ENCODE measurements at places on chromosomes 16 and 17.

- no peak for DNase-seq
These were observed 80.6 kb downstream of the OR1D5 start for GRCh38 chr17:2982854-2983253.

DNA sequence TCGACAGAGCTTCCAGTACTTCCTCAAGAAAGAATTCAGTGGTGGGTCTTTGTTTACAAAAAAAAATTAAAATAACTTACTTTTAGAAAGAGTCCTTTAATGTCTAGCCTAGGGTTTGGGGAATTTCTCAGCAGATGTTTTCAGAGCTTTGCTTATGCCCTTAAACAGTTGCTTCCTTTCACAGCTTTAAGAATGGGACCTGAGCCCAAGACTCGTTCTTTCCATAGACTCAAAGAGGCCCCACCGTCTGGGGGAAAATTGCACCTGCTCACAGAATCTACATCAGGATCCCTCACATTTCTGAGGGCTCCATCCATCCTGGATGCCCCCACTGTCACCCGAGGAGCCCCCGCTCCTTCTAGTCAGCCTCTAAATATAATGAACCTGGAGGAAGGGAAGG lies 60.0 kb downstream of the RGS9 start:
- no peak for DNase-seq

DNA sequence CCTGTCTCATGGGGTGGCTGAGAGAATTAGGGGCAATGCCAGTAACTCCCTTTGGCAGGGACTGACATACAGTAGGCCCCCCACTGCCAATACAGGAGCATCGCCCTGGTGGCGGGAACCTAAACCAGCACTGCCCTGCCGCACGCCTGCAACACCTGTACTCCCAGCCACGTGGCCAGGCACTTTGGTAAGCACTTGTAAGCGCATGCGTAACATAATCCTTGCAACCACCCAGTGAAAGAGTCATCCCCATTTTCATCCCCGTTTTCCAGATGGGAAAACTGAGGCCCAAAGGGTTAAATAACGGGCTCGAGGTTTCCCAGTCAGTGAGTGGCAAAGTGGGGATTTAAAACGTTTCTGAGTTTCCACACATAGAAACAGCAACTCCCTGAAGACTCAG lies 17.5 kb downstream of the SCN4A start:
- no peak for DNase-seq

DNA sequence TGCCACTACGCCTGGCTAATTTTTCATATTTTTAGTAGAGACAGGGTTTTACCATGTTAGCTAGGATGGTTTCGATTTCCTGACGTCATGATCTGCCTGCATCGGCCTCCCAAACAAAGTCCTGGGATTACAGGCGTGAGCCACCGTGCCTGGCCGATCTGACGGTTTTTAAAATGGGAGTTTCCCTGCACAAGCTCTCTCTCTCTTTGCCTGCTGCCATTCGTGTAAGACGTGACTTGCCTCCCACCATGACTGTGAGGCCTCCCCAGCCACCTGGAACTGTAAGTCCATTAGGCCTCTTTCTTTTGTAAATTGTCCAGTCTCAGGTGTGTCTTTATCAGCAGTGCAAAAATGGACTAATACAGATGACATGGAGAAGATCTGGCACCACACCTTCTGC lies 4.7 kb upstream of the FLCN start:
- DNase-seq = no peak

DNA sequence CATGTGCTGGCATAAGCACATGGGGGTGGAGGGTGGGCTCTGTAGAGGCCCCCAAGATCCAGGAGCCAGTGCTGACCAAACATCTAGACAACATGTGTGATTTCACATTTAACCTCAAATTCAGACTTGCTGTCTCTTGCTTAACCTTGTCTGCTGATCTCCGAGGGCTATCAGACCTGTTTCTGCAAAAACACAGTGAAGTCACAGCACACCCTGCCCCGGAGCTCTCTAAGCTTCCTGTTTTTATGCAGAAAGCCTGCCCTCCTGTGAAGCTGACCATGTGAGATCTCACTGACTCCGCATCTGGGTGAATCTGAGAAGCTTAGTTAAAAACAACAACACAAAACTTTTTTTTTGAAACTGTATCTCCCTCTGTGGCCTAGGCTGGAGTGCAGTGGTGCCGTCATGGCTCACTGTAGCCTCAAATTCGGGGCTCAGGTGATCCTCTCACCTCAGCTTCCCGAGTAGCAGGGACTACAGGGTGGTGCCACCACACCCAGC lies 6.6 kb upstream of the DPEP2 start:
- DNase-seq = no peak

GRCh38 chr16:19883966-19884485 lies 622 bp downstream of the GPRC5B start:
- DNase-seq = no peak

- no peak for DNase-seq
These were observed 4.8 kb downstream of the ATP2A3 start for GRCh38 chr17:3959295-3959899.

- peak; percentile 91 for DNase-seq
These were observed 6.8 kb downstream of the KRT38 start for GRCh38 chr17:41434005-41434404.

GRCh38 chr17:80795754-80796153 lies 195.9 kb upstream of the CHMP6 start:
- no peak for DNase-seq

GRCh38 chr16:50326835-50327465 lies 41.8 kb downstream of the BRD7 start:
- no peak for DNase-seq

DNA sequence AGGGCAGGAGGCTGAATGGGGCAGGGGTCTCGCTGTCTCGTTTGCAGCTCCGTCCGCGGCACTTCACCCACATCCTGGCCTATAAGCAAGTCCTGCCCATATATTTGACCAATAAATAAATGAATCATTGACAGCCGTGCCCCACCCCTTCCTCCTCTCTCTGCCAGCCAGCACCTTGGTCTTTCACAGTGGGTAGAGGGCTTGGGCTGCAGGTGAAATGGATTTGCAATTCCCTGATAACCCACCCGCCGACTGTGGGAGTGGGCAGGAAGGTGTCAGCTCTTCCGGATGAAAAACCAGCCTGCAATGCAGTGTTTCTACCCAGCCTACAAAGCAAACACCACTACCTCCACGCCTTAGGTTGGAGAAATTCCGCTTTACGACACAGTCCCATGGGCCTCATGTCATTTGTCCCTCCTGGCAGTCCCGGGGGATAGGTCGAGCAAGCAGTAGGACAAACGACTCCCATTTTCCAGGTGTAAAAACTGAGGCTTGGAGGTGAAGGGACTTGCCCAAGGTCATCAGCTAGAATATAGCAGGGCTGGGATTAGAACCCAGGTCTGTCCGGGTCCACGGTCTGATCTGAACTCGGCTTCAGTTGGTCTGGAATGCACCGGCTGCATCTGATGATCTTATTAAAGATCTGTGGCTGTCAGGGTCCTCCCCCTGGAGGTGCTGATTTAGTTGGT lies 79.0 kb downstream of the ABCC1 start:
- DNase-seq = no peak
